Choroid plexus epithelial cell (primary cell): ENCODE measurements at places on chromosomes 6 and 20.
A peak's percentile ranks its signal among the peaks of the same experiment; 100 is the strongest.

DNA sequence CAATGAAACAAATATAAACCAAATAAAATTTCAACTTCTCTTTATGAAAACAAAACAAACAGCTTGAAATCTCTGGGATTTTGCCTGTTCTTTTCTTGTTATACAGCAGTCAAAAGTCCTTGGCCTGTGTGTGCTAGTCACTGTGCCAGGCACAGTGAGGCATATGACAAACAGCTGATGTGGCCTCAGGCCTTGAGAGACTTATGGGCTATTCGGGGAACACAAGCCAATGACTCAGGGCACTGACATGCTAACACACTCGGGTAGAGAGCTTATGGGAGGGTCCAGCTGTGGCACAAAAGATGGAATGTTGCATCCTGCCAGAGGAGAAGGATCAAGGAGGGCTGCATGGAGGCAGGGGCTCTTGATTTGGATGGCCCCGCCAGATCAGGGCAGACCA, 95.4 kb upstream of the NKX2-2 start:
- DNase-seq = no peak

GRCh38 chr6:114839019-114839418, 496.2 kb upstream of the HS3ST5 start:
- no peak for DNase-seq

DNA sequence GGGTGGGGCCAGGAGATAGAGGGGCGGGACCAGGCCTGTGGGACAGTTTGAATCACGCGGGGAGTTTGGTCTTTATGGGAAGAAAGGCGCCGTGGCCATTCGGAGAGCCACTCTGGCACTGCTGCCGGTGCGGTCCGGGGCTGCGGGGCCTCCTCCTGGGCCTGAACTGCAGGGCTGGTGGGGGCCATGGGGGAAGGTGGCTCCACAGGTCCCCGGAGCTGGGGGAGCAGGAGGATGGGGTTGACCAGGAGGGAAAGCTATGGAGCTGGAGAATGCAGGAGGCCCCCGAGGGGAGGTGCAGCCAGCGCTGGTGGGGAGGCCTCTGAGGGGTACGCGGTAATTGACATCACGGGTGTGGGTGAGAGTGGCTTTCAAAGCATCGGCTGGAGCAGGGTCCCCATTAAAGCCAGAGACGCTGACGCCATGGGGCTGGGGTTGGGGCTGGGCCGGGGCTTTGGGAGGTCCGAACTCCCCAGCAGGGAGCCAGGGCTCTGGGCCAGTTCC, 1.8 kb upstream of the BHLHE23 start:
- no peak for DNase-seq

DNA sequence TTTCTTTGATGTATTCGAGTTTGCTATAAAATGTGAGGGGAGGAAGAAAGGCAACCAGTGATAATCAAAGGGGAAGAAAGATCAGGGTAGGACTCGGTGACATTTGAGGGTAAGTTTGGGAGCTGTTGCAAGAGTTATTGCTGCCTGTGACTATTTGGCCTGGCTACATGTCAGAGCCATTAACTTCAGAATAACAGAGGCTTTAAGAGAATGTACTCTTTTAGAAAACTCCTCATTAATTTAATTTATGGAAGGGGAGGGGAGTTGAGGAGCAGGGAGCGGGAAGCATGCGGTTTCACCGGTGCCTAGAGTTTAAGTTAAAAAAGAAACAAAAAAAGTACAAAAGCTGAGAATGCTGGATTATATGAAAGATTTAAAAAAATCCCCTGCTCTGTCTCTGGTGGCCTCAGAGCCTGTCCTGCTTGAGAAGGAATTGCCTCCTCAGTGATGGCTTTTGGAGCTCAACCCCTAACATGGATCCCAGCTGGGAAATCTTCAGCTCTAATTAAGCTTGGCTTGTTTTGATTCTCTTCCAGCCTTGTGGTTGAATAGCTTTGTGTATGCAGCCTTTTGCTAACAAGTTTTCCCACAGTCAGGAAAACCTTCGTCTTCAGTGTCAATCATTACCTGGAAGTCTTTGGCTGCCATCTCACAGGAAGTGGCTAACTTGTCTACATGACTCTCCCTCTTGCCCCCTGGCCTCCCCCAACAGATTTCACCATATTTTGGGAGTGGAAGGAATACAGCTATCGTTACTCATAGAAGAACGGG, 238.2 kb downstream of the SOX4 start:
- peak; percentile 21 for DNase-seq

GRCh38 chr20:62886709-62887058, 25.1 kb upstream of the TCFL5 start:
- no peak for DNase-seq

DNA sequence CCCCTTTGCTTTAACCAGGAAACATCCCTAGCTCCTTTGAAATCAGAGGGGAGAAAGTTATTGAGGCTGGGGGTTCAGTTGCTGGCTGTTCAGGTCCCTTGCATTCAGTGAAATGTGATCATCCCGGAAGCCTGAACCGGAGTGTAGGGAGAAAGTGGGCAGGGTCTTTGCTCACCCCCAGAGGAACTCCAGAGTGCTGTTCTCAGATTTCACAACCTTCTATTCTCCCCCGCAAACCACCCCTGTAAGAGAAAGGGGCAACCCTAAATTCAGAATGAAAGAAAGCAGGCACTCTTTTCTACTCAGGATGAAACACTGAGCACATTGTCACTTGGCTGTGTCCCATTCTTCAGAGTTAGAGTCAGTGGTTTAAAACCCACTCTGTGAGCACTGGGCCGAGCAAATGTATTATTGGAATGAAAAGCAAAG, 139.8 kb downstream of the KHDC1L start:
- DNase-seq = no peak

DNA sequence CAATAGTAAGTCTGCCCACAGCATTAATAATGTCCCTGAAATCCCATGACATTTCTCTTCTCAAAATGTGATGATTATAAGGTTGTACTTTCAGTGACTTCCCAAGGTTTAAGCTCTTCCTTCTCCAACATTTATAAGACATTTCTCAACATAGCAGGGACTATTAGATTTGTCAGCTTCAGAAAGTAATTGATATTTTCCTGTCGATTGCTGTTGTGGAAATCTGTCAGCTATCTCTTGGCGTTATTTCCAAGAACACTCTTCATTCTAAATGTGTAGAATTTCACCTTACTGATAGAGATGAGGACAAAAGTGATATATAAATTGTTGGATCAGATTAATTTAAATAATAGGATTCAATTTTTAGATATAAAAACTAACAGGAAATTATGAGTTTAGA, 149.7 kb upstream of the IMPG1 start:
- no peak for DNase-seq

GRCh38 chr6:141029908-141030307, 1102.8 kb upstream of the GJE1 start:
- peak; percentile 21 for DNase-seq

GRCh38 chr20:47361057-47361915, 4.8 kb upstream of the ZMYND8 start:
- DNase-seq = no peak

- DNase-seq = peak; percentile 48
These were observed 122.0 kb downstream of the TCP11 start for GRCh38 chr6:35019171-35019570.

DNA sequence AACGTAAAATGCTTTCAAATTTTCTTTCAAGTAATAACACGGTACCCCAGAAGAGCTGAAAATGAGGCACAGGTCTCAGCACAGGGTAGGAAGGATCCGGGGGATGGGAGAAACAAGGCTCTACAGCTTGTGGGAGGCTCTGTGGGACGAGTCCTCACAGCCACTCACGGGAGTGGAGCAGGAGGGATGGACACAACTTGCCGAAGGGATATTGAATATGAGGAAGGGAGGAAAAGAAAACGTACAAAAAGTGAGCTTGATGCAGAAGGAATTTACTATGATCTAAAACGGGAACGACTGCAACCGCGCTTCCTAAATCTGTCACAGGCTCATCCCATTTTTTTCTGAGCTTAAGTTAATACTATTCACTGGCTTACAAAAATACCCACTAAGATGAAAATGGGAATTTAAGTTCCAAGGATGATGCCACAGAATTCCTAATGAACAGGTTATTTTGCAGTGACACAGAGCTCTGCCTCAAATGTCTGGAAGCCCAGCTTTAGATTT, 72.9 kb downstream of the FYN start:
- DNase-seq = no peak

- peak; percentile 30 for DNase-seq
These were observed 868 bp upstream of the SLC2A4RG start for GRCh38 chr20:63738687-63739129.

DNA sequence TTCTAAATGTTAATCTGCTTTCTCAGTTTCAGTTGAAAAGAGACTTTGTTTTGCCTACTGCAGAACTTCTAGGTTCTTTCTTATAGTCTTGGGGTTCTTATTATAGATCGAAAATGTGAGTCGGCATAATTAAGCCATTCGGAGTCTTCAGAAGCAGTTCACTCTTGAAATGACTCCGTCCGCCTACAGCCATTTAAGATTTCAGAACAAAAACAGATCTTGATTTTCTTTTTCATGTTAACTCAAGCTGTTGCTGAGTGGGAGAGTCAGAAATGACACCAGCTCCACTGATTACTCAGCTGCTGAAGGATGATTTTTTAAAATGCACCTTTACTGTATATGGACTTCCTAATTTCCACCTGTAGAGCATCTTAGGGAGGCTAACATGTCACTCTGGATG, 15.9 kb downstream of the PRDM1 start:
- no peak for DNase-seq

DNA sequence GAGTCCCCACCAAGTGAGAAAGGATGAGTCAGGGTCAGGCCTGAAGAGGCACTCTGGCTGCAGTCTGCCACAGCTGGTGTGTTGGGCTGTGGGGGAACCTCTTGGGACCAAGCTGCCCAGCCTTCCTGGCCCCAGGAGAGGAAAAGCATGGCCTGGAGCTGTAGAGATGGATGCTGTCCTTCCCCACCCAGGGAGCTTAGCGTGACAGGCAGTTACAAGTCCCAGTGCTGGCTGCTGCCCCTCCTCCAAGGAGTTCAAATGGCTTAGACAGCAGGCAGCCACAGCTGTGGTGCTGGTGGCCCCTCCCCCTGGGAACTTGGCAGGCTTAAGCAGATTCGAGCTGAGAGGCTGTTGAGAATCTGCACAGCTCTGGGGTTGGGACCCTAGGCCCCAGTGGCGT, 253.2 kb downstream of the PLCB1 start:
- DNase-seq = peak; percentile 66

- no peak for DNase-seq
These were observed 111.5 kb downstream of the ZFAND3 start for GRCh38 chr6:37931066-37931465.

DNA sequence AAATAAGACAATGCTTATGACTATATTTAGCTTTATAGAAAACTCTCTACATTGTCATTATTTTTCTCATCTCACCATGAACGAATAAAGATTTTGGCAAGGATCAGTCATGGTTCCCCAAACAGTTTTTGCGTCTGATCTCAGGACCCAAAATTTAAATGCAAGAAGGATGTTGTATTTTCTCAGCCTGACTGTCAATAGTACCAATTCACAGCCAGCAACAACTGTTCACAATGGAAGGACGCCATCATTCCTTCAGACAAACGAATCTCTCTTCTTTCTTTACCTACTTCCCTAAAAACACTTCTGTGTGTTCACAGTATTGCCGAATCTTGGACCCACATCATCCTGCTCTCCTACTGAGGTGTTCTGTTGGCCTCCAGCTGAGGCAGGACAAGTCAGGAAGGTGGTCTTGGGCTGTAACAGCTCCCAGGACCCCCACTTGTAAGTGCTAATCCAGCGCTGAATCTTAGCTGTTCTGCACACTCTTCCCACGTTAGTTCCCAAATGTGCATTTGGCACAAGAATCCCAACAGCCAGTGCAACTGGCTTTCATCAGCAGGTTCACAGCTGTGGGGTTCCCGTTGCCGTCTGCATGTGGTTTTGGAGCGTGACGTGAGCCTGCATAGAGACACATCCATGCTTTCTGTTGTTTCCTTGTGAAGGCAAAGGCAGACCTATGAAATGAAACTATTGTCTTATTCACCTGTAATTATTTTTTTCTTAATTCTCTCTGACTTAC, 600.0 kb downstream of the QKI start:
- DNase-seq = no peak

- DNase-seq = no peak
These were observed 4.0 kb upstream of the CST1 start for GRCh38 chr20:23754731-23755130.

GRCh38 chr6:12012038-12012557, at the start of gene HIVEP1:
Gene HIVEP1 (plus strand): TSS chr6:12012312. CDS start chr6:12015629, 3,317 bp downstream.
- DNase-seq = no peak

DNA sequence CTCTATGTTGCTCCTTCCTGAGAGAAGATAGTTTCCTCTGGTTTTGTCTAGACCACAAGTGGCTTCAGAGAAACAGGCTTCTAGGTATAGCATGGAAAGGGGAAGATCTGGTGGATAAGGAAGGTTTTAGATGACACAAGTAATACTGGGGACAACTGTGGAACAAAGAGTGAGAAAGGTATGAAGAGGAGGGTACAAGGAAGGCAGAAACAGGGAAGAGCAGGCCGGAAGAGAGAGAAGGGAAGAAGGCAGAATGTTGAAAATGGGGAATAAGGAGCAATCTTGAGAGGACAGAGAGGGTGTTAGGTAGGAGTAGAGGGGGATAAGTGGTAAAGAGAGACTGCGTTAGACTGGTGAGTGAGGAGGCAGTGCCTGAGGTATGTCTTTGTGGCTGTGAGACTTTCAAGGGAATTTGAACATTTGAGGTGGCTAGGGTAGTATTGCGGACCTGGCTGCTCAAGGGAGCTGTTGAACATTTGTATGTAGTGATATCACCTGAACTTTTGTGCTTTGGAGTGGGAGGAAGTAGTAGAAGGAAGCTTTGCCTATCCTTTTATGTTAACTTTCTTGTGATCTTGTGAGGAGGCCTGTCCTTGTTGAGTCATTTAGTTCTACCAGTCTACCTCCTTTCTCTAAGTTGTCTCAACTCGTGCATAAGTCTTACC, 69.5 kb downstream of the FOXO3 start:
- no peak for DNase-seq

GRCh38 chr20:13442986-13443385, 195.7 kb downstream of the TASP1 start:
- no peak for DNase-seq

- peak; percentile 26 for DNase-seq
These were observed 45.5 kb upstream of the CD83 start for GRCh38 chr6:14072084-14072483.

GRCh38 chr20:59603176-59603575, 1.2 kb upstream of the PHACTR3 start:
- no peak for DNase-seq

- no peak for DNase-seq
These were observed 435.6 kb upstream of the RUNX2 start for GRCh38 chr6:44892579-44892978.

GRCh38 chr6:135935941-135936601, 84.6 kb downstream of the PDE7B start:
- peak; percentile 76 for DNase-seq

DNA sequence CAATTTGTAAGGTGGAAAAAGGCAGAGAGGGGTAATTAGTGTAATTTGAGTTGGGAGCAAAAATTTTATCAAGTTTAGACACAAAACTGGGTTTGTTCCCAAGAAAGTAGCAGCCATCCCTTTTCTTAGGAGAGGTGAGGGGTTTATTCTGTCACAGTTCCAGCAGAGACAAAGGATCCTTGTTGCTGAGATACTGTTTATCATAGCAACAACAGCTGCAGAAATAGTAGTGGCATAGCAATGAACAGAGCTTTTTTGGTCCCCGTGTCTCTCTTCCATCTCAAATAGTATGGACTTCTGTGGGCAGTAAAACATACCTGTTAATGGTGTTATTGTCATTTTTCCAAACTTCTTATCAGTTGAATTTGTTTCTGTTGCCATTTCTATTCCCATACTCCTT, 23.9 kb downstream of the ZKSCAN8 start:
- no peak for DNase-seq

- no peak for DNase-seq
These were observed 60.2 kb upstream of the RPS6KA2 start for GRCh38 chr6:166687070-166687878.
